ENCODE measurements at places on chromosomes 4 and X.

DNA sequence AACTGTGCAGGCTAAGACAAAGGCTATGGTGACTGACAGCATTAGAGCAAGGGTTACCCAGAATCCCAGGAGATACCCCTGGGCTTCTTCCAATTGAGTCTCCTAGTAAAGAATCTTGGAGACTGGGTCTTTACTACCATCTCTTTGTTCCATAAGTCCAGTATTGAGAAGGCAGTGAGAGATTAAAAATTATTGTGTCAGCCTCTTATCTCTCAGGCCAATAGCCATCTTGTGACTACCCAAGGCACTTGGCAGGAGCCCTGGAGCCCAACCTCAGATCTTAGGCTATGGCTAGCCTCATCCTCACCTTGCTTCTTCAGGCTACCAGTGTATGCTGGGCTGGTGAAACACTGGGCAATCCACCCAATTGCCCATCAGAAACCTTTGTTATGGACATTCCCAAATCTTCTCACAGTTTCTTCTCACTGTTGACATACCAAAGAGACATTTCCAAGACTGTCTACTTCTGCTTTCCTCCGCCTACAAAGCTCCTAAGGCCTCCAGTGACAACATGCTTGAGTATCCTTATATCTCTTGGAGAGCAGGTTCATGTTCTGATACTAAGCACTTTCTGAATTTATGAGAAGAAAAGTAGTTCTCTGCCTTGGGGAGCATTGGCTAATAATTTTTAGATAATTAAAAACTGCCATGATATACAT is 76.3 kb upstream of the STIM2 start:
- no peak for DNase-seq

GRCh38 chr4:90120037-90120436 is 7.2 kb upstream of the CCSER1 start:
- no peak for DNase-seq

DNA sequence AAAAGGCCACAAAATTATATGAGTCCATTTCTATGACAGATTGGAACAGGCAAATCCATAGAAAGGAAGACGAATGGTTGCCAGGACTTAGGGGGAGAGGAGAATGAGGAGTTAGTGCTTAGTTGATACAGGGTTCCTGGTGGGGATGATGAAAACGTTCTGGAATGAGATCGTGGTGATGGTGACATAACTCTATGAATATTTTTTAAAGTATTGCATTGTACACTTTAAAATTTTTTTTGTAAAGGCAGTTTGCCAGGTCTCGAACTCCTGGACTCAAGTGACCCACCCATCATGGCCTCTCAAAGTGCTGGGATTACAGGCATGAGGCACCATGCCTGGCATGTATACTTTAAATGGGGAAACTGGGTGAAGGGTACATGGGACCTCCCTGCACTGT is 9.9 kb upstream of the CCNQ start:
- DNase-seq: no peak

DNA sequence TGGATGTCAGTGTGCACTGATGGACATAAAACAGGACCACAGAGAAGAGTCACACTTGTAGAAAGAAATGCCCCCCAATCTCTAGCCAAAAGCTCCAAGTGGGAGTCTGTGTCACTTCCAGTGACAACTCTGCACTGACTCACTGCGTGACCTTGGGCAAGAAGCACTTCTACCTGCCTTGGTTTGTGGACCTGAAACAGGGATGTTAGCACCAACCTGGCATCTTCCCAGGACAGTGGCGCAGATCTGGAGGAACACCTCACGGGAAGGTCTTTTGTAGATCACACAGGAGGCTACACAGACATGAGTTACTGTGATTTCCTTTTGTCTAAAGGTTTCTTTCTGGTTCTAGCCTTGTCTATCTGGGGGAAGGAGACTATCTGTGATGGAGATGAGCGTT is 80.5 kb upstream of the DHRSX start:
- DNase-seq: no peak
